CD8-positive, alpha-beta T cell (primary cell): ENCODE measurements at places on chromosomes 2 and 18. TPM values are rescaled to one million over a fixed set of nuclear protein-coding genes. Genes with fewer than 3 reads are reported as not detected.

The PASK gene
- 306 TPM for total RNA-seq

The GNLY gene
- 90.8 TPM for total RNA-seq

The INHBB gene
- total RNA-seq = not detected

The CYP20A1 gene
- 22.6 TPM for total RNA-seq

The YWHAQ gene
- 123 TPM for total RNA-seq

The SPIRE1 gene
- total RNA-seq = 0.69 TPM

GRCh38 chr18:58785171-58785805, 79.4 kb upstream of the ZNF532 start:
- no peak for DNase-seq

DNA sequence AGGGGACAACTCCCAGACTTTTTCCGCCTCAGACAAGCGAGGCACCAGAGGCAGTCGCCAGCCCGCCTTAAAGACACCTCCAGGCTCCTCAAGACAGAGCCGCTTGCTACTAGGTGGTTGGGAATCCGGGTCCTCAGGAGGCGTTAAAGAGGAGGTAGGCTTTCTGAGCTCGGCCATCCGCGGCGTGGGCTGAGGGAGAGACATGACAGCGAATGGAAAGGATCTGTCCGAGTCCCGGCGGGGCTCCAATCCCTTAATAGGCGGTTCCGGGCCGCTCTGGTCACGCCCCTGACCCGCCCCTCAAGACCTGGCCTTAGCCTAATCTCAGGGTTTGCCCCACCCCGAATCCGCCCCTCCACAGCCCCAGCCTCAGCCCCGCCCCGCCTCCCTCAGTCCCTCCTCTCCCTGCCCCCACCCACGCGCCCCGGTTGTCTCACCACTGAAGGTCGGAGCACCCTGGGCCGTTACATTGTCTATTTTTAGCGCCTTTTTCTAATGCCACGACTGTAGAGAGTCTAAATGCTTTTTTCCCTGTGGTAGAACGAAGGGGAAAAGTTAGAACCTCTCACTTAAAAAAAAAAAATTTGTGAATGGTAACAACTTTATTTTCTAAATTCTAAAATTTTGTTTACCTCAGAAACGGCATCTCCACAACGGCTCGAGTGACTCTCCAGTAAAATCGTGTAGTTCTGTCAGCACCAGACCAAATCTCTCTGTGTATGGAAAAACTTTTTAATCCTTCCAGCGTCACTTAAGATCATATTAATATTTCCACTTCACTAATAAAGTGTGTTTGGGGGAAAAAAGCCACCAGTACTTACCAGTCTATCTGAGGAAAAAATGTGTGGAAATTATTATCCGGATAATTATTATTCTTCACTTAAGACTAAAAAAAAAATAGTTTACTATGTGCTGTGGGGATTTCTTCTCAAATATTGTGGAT, at the start of gene RAD51AP2:
TSS of gene RAD51AP2 (minus strand) at position 229 of the 943 bp plus-strand sequence. CDS start at position 204, 25 bp downstream.
- no peak for DNase-seq

DNA sequence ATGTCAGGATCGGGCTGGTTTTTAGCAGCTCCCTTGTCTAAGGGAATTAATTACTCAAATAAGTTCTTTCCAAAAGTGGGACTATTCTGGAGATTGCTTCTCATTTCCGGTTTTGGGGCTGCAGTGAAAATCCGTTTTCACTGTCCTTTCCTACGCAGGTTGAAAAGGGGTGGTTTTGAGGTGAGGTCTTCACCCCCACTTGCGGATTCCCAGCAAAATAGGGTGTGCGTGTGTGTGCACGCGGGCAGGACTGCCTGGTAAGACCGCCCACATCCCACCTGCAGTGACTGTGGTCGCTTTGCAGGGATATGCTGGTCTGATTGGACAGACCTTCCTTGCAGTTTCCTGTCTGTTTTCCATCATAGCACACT, 472 bp upstream of the PLEKHM3 start:
- peak; percentile 4 for DNase-seq

DNA sequence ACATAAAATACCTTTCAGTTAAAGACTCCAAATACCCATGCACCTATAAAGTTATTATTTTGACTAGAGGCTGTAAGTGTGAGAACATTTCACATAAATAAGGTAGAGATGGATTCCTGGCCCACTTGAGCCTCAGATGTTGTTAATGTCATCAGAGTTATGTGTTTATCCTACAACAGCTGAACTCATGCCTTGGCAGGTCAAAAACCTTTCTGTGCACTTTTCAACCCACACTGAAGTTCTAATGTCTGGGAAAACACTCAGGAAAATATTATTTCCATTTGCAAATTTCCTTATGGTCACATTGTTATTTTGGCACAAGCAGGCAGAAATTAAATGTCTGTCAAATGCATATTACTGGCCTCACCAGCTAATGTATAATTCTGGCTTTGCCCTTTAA, 209.2 kb downstream of the LNPK start:
- DNase-seq = no peak

- no peak for DNase-seq
These were observed 163.9 kb downstream of the MAIP1 start for GRCh38 chr2:200119236-200119635.

DNA sequence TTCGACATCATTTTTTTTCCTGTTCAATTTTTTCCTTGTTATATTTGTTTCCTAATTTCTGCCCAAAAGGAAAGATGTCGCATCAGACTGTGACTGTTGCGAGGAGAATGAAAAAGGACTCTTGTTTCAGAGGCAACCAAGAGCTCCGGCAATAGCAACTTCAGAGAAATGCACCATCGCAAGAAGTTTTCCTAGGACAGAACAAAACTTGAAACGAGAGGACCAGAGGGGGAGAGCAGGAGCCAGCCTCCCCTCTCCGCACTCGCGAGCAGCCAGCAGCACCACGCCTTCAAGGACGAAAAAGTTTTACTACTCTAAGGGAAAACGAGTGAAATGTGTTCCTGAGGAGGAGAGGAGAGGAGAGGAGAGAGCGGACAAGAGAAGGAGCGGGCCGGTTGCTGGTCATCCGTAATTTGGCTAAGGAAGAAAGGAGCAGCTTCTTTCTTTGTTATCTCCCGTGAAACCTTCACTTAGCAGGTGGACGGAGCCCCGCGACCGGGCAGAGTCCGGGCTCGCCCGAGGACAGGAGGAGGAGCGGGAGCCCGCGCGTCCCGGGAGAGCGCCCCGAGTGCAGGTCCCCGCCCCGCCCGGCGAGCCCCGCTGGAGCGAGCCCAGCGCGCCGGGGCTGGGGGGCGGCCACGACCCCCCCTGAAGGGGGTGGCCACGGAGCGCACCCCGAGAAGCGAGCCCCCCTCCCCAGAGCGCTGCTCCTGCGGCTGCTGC, 744 bp downstream of the POU3F3 start:
- DNase-seq = no peak

DNA sequence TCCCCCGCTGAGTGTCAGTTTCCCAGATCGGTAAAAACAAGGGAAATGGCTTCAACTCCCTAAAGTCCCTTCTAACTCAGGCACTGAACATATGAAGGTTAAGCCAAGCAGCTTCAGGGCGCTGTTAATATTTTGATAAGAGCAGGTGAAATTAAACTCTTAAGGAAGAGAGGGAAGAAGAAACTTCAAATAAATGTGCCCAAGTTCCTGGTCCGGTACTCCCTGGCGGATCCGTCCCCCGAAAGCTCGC, 564 bp downstream of the TRABD2A start:
- no peak for DNase-seq

DNA sequence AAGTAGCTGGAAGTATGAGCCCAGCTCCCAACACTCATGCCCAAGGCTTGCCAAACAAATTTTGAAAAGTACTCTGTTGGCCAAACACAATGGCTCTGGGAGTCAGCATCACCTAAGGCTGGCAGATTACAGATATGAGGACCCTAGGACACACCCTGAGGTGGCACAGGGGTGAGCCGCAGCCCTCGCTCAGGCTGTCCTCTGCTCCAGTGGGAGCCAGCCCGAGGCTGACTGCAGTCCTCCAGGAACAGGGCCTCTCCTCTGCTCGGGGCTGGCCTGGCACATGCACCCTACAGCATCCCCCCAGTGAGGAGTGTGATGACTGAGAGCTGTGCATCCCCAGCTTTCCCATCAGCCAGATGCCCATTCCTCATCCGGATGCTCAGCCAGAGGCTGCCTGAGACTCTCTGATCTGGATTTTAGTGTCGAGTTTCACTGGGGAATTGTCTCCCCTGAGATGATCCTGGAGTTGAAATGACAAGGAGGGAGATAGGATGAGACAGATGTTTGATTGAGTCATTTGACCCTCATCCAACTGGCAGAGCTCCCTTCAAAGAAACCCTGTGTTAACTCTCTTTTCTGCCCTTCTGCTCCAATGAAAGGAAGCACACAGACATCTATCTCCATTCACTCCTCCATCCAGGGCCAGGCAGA, 269.3 kb upstream of the NCKAP5 start:
- DNase-seq = no peak
